NAMALWA (cell line): ENCODE measurements at places on chromosomes 1 and 21.
A peak's percentile ranks its signal among the peaks of the same experiment; 100 is the strongest.

DNA sequence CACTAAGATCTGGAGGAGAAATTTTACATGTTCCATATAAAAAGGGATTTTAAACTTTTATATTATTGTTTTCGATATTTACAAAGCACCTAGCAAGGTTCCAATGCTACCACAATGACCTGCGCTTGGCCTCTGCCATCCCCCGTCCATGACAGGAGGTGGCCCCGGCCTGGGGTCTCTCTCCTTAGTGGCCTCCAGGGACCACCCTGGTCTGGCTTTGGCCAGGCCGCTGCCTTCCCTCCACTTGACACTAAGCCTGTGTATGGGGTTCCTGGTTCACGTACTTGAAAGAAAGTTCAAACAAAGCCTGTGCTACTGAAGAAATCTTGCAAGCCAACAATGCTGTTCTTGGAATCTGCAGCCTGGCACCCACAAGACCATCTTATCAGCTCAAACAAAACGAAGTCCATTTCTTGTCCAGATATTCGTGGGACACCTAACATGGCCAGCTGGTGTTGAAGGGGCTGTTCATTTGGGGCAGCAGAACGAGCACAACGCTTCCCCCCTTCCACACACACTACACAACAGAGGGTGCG is 12.8 kb downstream of the PRDM15 start:
- peak; percentile 37 for DNase-seq

- no peak for DNase-seq
Measured at GRCh38 chr1:245969283-245969682, 537.8 kb downstream of the SMYD3 start.

- no peak for DNase-seq
Measured at GRCh38 chr1:25990702-25991395, 7.0 kb downstream of the PAFAH2 start.

DNA sequence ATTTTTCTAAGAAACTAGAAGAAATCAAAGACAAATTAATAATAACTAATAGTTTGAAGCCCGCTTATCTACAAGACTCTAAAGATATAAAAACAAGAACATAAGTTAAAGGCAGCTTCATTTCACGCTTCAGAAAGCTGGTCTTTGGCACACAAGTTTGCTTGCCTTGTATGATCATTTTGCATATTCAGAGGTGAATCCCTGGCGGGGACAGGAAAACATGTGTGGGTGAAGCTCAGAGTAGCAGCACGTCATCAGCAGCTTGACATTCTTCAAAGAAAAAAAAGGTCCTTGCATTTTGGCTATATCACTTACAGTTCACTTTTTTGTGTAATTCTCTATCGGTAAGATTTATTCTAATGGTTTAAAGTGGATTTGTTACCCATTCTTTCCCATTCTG is 1911.8 kb downstream of the MRPL39 start:
- DNase-seq = peak; percentile 76

DNA sequence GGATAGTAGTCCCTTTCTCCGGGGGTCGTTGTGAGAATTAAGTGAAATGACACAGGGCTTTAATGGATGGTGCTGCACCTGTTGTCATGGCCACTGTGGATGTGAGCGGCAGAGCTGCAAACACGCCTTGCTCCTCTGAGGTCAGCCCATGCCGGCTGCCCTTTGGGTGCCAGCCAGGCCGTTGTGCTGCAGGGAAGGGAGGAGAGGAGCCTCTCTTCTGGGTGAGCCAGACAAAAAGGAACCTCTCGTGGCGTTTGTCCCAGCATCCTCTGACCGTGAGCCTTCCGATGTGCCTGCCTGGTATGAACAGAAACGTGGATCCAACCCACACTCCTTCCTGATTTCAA is 383.0 kb upstream of the VAMP3 start:
- DNase-seq = no peak

GRCh38 chr1:18385239-18385790 is 95.4 kb upstream of the KLHDC7A start:
- no peak for DNase-seq

GRCh38 chr1:162072740-162073139 is 3.2 kb downstream of the NOS1AP start:
- no peak for DNase-seq

GRCh38 chr1:178901482-178902125 is 30.7 kb upstream of the ANGPTL1 start:
- DNase-seq = no peak

GRCh38 chr1:24277420-24278169 is 41.6 kb upstream of the GRHL3 start:
- DNase-seq = no peak

- no peak for DNase-seq
Measured at GRCh38 chr1:190477762-190478148, at the start of gene BRINP3. Gene BRINP3, minus strand, starts transcription at chr1:190477864.

- no peak for DNase-seq
Measured at GRCh38 chr1:116511459-116512019, 59.3 kb downstream of the CD58 start.

DNA sequence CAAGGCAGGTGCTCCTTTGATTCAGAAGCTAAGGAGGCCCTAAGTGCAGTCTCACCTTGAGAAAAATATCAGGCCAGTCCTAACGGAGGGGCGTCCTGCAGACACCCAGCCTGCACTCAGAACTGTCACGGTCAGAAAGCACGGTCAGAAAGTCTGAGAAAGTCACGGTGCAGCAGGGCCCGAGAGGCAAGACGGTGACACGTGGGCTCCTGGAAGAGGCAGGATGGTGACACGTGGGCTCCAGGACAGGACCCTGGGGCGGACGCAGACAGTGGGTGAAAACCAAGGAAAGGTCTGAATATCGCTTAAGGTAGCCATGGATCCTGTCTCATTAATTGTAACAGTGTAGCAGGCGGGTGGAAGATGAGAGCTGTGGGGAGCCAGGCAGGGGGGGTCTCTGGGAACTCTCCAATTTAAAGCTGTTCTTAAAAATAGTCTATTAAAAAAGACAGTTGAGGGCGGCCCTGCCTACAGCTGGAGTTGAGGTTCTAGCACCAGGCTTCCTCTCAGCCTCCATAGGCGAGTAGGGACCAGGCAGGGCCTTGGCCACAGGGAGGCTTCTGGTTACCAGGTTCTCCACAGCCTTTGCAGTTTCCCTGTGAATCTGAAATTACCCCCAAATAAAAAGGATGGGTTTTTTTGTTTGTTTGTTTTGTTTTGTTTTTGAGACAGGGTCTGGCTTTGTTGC is 65.2 kb downstream of the FAAP20 start:
- no peak for DNase-seq

GRCh38 chr1:1954831-1955441 is 35.9 kb upstream of the TMEM52 start:
- DNase-seq = peak; percentile 41

GRCh38 chr1:177466286-177466685 is 295.5 kb downstream of the BRINP2 start:
- no peak for DNase-seq

DNA sequence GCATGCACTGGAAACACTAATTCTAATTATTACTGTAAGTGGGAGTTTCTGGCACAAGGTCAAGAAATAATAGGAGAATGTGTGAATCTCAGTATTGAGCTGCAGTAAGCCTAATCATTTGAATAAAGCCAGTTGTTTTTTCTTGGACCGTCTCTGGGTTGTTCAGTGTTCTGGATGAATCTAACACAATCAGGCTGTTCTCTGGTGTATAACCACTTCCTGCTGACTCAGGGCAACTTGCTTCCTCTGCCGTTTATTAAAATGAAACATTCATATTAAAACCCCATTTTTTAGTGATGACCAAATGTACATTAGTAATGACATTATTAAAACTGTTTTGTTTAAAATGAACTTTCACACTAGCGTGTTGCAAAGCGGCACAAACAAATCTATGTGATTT is 273.1 kb upstream of the SNX7 start:
- DNase-seq = peak; percentile 30

GRCh38 chr1:171081763-171082201 is 8.9 kb upstream of the FMO3 start:
- no peak for DNase-seq

GRCh38 chr1:85137660-85138059 is 63.2 kb downstream of the SYDE2 start:
- DNase-seq = no peak
